ENCODE measurements at places on chromosomes 4 and X.

DNA sequence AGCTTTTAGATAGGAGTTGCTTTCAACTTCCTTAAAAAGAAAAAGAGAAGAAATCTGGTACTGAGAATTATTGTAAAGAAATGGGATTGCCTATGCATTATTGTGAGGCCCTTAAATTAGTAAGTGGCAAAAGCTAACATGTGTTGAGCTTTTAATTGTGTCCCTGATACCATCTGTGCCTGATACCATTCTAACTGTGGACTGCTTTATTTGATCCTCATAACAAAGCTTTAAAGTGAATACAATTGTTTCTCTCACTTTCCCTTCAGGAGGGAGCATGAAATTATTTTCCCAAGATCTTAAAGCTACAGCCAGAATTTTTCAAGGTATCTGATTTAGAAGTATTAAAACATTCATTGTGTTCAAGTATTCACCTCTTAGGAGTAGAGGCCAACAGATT lies 9.9 kb downstream of the KCTD8 start:
- DNase-seq = no peak

DNA sequence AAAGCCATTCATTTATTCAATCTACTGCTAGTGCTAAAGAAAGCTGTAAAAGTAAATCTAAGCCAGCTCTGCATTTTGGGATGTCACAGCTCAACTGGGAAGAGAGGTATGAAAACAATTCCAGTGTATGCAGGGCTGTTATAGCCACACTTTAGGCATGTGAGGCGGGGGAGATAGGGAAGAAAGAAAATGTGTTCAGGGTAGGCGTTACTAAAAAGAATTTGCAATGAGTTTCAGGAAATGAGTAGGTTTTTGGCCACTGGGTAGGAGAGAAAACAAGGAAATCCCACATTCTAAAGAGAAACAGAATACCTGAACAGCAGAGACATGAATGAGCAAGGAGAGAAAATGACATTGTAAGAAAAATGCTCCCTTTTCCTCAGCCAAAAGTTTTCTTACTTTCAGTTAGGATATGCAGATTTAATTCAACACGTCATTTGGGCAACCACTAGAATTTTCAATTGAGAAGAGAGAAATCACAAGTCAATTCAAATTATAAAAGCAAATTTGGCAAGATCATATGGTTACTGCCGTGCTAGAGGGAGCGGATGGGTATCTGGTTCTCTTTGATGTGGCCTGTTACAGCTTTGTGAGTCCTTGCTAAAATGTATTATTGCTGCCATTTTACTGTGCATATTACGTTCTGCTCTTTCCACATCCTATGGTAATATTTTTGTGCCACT lies 226.3 kb downstream of the KCNIP4 start:
- DNase-seq = no peak

DNA sequence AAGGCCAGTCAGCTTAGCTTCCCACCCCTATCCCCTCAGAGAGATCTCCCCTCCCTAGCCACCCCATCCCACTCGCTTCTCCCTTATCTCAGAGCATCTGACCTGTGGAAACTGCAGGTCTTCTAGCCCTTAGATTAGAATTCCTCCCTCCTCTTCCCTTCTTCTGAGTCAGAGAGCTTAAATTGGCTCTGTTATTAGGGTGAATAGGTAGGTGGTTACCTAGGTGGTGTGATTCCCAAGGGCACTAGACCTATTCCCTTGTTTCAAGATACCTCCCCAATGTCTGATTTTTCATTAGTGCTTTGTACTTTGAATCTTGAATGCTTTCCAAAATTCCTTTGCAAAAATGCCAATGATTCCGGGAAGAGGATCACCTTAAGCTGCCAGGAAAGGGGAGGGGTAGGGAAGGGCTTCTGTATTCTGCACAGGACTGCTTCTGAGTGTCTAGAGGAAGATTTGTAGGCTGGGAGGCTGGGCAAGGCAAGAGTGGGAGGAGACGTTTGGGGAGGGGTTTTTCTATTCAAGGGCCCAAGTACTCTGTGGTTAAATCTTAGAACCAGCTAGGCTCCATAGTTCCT lies 24.5 kb upstream of the MSN start:
- no peak for DNase-seq

DNA sequence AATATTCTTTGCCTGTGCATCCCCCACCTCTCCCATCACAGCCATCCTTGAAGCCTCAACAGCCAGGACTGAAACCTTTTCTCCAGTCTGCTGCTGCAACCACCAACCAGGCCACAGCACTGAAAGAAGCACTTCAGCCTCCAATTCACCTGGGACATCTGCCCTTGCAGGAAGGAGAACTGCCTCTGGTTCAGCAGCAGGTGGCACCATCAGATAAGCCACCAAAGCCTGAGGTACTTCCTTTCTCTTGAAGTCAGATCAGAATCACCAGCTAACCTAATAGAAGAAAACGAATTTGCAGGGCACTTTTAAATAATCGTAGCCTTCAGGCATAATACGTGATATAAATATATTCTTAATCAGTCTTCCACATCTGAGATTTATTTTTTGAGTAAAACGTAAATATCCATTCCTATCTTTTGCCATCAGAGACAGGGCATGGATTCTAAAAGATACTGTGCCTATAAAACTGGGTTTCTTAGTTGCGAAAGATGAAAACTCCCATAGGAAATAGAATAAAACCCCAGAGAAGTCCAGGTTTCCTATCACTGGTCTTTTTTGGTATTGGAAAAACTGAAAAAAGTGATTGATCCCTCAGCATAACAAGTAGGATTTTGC lies 9.5 kb downstream of the AMBN start:
- peak; percentile 47 for DNase-seq

GRCh38 chr4:31089815-31090214 lies 369.6 kb downstream of the PCDH7 start:
- no peak for DNase-seq

DNA sequence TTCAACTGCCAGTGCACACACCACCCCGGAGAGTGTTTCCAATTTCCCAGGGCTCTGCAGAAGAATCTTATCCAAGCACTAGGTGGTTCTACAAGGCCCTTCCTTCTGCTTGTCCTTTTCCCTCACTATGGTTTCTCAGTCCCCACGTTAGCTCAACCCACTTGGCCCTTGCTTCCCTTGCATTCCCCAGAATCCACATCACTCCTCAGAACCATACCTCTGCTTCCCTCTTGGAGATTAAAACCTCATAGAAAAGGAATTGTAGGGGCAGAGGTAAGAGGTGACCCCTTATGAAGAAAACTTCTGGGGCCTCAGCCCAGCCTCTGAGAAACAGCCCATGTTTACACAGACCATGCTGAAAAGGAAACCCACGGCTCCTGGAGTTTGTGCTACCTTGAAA lies 42.4 kb downstream of the TSPAN5 start:
- no peak for DNase-seq

DNA sequence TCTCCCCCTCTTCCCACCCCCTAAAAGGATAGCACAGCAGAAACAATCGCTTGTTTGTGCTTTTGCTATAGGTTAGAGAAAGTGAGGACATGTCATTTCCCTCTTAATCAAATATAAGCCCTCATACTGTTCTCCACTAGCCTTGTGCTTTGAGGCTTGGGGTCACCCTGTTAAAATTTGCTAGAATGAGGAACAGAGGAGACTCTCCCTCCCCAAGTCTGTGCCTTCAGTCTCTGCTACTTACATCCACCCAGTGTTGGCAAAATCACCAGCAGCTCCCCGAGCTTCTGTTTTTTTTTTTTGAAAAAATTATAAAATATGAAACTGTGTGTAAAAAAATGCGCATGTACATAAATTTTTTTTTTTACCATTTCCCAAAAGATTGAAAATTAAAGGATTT lies 19.3 kb downstream of the KLF3 start:
- DNase-seq = no peak

- DNase-seq = no peak
Observed at GRCh38 chr4:8374851-8375649, 65.5 kb downstream of the ACOX3 start.

DNA sequence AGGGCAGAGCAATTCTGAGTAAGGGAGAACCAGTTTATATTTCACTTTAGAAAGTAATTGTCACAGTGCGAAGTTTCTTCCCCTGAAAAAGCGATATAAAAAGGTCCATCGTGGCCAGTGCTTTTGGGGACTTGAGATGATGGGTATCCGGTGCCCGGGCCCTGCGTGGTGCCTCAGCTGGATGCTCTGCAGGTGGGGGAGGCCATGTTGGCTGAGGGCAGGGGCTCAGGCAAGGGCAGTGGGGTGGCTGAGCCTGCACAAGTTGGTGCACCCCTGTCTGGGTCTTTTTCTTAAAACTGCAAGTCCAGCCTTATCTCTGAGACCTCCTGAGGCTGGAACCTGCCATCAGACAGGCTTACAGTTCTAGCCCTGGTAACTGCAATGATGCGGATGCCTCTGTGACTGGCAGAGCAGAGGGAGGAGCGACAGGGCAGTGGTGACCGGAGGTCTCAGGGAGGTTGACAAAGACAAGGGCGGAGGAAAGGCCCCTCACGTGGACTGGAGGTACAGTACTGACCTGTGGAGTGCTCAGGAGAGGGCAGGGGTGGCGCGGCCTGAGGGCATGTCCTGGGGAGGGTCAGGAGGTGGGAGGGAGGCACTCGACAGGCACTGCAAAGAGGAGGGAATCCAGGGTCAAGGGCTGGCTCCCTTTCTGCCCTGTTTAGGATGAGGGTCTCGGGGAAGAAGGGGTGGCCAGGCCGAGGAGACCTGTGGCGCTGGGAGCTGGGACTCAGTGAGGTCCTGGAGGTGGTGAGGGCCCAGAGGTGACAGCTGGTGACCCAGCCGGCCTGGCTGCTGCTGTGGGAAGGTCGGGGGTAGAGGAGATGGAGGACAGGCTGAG lies 1.8 kb downstream of the RGS12 start:
- DNase-seq = no peak

DNA sequence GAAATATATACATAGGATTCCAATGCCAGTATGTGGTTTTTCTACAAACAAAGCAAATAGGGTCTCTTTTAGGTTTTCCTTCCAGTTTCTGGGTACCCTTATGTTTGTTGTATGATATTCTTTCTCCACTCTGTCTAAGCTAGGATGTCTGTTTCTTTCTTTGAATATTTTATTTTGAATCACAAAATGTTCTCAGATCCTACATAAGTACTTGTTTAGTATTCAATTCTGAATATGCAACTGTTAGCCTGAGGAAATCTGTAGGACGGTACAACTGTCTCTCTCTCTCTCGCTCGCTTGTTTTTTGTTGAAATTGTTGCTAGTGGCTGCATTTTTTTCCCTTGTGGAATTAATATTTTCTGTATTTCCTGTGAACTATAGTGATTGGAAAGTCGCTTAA lies 163.2 kb downstream of the CCSER1 start:
- no peak for DNase-seq

All from effector memory CD8-positive, alpha-beta T cell (primary cell).